ENCODE measurements at places on chromosomes 2 and 18.

DNA sequence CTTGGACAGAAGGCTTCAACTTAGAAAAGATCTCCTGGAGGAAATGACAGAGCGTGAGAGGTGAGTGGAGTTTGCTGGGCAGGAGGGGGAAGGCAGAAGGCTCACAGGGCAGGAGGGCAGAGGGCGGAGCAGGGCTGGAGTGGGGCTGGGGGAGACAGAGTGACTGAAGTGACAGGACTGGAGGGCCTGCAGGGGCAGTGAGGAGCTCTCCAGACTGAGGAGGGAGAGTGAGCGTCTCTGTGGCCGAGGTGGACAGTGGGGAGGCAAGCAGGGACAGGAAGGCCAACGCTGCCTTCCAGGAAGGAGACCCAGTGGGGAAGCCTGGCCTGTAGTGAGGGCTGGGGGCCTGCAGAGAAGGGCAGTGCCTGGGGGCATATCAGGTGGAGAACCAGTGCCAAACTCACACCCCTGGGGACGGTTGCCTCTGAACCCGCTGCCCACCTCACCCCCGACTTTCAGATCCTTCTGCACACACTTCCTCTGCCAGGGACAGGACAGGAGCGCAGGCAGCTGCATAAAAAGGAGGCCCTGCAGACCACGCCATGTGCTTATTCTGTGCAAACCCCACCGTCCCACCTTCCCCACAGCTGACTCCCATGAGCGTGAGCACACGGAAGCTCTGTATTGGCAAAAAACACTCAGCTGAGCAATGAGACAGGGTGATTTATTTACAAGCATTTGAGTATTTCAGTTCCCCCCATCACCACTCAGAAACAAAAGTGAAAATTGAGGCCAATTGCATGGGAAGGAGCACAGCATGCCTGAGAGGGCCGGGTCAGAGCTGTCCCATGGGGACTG, 244.3 kb downstream of the FAM210A start:
- DNase-seq, result no peak

DNA sequence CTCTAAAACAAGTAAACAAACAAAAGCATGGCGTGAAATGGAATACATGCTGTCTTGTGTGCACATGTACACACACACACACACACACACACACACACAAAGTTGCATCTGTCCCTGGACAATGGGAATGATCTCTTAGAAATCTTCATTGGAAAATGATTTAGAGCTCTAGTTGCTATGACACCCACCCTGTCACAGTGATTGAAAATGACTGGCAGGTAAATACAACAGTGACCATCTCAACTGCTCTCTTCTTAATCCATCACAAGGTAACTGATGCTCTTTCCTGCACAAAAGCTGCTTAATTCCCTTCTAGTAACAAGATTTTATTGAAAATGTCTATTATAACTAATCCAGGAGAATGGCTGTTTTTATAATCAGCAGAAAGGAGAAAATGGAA, 1011.7 kb upstream of the GYPC start:
- no peak for DNase-seq

DNA sequence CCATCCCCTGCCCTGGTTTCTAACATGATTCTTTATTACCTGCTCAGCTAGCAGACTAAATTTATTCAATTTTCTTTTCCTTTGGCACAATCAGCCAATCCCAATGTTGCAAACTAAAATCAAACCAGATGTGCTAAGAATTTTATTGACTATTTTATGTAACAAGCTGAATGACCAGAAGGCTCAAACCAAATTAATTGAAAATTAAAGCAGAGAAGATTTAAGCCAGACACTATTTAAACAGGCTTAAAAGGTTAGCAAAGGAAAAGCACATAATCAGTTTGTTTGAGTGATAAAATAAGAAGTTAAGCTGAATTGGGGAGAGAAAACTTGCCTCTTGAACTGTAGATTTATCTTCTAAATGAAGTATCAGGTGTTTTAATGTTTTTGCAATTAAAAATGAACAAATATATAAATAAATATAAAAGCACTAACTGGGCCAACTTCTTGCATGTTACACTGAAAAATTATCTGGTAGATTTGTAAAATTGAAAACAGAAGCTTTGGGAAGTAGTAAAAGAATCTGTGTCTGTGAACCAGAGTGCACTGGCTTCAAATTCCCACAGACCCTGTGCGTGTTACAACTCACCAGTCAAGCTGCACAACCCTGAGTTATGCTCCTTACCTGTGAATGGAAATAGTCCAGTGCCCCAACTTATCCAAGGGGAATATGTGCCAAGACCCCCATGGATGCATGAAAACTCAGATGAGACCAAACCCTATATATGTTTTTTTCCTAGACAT, 283.4 kb downstream of the CNTNAP5 start:
- DNase-seq, result no peak

DNA sequence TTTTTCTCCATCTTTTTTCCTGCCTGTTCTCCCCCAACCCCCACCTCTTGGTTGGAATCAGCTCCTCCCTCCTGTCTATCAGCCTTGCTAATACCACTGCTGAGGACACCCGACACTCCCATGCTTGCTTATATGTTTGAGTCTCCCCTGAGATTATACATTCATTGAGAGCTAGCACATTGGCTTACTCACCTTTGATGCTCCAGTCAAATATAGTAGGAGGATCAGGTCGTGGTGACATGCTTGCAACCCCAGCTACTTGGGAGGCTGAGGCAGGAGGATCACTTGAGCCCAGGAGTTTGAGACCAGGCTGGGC, 91.5 kb upstream of the CCBE1 start:
- DNase-seq, result no peak

- no peak for DNase-seq
Observed at GRCh38 chr2:222731201-222731621, 59.8 kb downstream of the MOGAT1 start.

GRCh38 chr2:185433824-185434223, 304.8 kb upstream of the FSIP2 start:
- DNase-seq, result no peak

GRCh38 chr2:97761192-97761591, 47.8 kb downstream of the ZAP70 start:
- DNase-seq, result peak; percentile 59

DNA sequence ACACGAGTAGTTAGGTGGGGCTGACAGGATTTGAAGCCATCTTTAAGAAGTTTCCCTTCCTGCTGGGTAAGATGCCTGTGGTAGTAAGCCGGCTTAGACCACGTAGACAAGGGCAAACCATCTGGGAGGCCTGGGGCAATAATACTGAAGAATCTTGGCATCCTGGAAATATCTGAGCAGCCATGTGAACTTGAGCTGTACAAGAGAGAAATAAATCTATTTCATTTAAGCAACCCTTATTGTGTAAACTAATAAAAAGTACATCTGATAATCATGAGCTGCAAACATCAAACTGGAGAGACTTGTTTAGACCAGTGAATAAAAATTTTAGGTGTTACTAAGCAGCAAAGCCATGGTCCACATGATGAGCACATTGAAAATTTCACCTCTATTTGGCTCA, 11.4 kb upstream of the CETN1 start:
- DNase-seq, result no peak

- DNase-seq, result no peak
Observed at GRCh38 chr2:171763602-171764001, 76.3 kb downstream of the DYNC1I2 start.

DNA sequence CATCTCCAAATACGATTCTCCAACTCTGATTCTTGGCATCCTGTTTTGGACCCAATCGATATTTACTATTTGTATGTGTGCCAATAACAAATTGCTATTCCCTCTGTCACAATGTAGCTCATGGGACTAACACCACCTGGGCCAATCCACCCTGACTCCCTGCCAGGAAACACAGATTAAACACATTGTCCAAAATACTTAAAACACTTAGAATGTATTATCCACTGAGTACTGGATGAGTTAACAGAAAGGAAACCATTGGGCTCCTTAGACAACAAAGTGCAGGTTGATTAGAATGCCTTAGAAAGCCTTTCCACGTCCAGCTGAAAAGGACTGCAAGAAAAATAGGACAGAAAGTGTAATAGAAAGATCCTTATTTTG, 79.4 kb upstream of the ARHGAP28 start:
- DNase-seq, result no peak

GRCh38 chr2:149564983-149565382, 22.6 kb downstream of the MMADHC start:
- DNase-seq, result no peak

DNA sequence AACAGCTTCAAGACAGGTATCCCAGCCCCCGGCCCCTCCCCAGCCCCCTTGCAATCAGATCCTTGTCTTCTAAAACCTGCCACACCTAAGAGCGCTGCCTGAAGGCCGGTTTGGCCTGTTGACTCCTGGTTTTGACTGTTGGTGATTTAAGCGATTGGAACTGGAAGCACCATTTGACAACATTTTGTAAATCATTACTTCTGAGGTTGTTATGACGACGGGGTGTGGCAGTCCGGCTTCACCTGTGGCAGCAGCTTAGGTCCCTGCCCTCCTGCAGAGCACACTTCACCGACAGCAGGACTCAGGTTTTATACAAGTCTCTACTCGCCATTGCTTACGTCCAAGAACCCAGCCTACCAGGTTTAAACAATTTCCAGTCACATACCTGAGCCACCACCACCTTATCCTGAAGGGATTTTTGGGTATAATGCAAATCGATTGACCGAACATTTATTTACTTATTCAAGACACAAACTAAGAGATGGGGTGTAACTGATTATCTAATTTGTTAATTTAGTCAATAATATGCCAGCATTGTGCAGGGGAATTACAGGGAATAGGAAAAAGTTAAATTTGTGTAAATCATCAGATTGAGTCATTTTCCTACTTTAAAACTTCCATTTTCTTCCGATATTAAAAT, 707 bp upstream of the DGUOK start:
- DNase-seq, result no peak

DNA sequence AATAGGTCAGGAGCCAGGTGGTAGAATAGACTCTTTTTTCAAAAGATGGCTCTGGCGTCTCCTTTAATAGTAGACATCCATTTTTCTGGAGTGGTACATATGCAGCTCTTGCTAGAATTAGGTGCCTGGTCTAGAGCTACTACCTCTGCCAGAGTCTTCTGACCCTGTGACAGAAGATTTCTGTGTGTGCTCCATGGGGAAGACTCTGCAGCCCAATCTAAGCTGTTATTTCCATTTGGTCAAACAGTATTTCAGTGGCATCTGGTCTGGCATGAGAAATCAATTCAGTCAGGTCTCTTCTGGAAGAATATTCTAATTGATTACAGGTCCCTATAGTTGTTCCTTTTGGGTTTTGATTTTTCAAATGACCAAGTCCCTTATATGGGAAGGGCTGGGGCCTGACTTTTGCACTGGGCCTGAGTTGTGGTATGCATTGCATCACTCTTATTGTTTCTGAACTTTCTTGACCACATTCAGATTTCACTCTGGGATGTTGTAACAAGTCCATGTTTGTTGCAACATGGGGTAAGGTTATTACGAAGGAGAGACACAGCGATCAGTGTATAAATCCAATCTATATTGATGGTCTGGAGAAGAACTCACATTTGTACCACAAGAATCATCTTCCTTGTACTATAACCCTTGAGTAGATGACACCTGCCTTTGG, 12.1 kb downstream of the MXD1 start:
- DNase-seq, result no peak

- DNase-seq, result no peak
Observed at GRCh38 chr2:154480521-154480920, 218.0 kb upstream of the KCNJ3 start.

- no peak for DNase-seq
Observed at GRCh38 chr2:181841079-181841478, 50.5 kb upstream of the ITPRID2 start.

DNA sequence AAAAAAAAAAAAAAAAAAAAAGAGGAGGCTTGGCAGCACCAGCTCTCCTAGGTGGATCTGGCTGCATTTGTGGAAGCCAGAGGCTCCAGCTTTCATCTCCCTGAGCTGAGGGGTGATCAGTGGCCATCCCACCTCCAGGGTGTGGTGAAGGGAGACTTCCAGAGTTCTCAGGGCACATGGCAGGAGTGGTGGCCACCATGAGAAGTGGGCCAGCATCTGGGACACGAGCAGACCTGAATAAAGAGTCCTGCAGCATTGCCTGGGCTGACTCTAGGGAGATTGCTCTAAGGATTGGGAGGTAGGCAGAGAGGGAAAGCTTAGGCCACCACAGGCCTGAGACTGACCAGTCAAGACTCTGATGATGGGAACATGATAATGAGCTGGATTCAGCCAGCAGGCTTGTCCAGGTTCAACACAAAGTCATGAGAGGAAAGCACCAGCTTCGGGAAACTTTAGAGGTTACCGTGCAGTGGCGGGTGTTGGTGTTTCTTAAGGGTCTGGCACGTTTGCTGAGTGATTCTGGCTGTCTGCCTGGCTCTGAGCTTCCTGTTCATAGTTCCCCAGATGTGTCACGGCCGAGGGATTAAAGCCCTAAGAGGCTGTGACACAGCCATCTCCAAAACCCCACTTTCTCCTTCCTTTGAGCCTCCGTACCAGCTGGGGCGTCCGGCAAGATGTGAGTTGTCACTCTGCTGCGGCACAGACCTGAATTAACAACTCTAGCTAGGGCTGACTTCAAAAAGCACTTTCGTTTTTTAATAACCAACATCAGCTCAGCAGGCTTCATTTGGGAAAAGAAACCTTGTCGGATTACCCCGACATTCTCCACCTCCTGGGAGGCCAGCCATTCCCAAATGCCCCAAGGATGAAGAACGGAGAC, 38.3 kb upstream of the IL1R1 start:
- DNase-seq, result peak; percentile 80

- DNase-seq, result no peak
Observed at GRCh38 chr2:27887830-27888229, 2.4 kb downstream of the RBKS start.

GRCh38 chr18:24942144-24942543, 409.8 kb downstream of the ZNF521 start:
- DNase-seq, result no peak

DNA sequence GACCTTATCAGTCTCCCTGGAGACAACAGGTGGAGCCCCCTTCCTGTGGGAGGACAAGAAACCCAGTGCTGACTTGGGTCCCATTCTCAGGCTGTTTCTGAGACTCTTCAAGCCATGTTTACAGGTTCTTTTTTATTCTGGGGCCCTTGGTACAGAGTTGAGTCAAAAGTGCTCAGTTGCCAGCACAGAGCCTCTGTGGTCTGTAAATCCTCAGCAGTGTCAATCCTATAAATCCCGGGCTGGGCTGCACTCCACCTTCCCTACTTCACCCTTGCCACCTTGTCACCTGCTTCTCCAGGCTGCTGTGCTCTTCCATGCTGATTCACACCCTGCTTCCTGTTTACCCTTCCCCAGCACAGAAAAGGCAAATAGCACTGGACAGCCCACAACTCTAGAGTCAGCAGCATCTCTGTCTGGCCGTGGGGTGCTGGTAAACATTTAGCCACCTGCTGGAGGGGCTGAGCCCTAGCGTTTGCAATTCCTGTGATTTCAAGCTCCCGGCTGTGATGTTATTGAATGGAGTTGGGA, 74.7 kb downstream of the TNFRSF11A start:
- DNase-seq, result no peak
